EL (cell line): ENCODE measurements at places on chromosomes 5 and 9.

GRCh38 chr5:59293700-59294099, 599.8 kb downstream of the PDE4D start:
- DNase-seq = no peak

GRCh38 chr5:139183502-139183901, 14.7 kb downstream of the SIL1 start:
- DNase-seq = no peak

DNA sequence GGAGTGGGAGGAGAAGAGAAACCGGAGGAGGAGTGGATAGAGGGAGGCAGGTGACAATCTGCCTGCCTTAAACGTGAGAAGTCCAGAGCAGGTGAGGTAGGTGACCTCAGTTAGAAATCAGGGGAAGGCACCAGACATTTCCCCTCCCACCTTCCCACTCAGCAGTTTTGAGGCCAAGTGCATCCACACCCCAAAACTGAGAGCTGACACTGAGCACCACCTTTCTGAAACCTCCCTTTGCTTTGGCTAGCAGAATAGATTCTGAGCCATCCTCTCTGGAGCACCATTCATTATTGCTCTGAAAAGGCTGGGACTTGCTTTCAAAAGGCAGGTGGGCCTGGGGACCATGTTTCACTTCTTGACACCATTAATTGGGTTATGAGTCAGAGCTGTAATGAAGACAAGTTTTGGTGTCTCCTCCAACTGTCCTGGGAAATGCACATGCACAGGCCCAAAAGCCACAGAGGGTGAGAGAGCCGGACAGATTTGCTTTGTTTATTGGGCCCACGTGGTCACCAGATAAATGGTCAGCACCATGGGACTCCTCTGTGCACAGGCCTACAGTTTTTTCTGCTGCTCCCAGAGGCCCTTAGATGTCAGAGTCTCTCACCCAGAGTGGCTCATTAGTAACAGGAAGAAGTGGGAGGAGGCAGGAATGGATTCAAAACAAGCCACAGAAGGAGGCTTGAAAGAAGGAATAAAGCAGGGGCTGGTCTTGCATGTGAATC, 314.7 kb downstream of the TLE1 start:
- no peak for DNase-seq

DNA sequence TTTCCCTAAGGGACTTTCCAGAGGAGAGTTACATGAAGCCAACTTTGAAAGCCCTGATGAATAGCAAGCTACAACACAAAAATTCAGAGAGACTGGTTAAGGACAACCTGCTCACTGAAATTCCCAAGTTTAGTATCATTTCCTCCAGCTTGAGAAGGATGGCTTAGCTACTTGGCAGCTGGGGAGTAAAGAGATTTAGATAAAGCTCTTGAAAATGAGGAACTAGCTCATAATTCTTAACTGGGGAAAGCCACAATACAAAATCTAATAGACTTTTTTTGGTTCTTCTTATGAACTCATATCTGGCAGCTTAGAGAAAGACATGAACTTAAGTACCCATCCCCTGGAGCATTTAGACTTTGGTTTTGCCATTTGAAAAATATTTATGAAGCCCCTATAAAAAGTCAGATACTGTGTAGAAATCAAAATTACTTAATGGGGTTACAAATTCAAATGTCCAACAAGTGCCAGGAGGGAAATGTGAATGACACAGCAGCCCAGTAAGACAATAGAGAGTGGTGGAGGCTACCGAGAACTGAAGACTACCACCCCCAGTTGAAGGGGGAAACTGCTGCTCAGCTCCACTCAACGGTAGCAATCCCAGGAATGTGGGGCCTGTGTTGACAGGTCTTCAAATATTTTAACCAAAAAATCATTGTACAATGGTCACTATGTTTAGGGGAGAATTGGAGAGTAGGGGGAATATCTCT, 79.4 kb upstream of the ADRB2 start:
- DNase-seq = peak; percentile 8

GRCh38 chr9:94948567-94949235, 222.2 kb downstream of the AOPEP start:
- no peak for DNase-seq

DNA sequence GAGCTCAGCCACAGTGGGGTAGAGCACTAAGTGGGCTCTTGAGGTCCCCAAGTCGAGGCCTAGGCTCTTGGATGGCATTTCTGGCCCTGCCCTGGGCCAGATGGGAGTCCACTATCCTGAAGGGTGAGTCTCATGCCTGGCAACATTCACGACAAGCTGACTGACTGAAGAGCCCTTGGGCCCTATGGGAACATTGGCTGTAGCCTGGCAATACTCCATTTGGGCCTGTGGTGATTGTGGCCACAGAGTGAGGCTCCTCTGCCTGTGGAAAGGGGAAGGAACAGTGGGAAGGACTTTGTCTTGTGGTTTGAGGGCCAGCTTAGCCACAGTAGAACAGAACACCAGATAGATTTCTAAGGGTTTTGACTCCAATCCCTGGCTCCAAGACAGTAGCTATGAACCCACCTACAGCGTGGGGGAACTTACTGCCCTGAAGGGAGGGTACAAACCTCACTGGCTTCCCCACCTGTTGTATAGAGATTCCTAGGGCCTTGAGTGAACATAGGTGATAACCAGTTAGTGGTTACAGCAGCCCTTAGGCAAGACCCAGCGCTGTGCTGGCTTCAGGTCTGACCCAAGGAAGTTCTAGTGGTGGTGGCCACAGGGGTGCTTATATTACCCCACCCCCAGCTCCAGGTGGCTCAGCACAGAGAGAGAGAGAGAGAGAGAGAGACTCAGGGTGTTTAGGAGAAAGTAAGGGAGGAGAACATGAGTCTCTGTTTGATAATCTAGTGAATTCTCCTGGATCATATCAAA, 72.4 kb downstream of the KIAA0825 start:
- no peak for DNase-seq

DNA sequence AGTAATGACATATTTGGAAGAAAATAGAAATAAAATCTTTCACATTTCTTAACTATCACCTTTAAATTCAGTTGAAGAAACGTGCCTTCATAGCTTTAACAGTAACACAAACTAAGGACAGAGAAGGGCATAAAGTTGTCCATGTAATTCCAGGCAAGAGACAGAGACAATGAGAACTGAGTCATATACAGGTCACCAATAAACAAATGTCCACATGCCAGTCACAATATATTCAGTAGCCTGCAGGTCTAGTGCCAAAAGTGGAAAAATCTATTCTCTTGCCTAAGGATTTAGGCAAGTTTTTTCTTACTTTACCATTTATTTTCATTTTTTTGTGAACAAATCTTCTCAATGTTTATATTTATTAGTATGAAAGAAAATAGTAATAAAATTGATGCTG, 1711.5 kb upstream of the NUDT12 start:
- DNase-seq = no peak

DNA sequence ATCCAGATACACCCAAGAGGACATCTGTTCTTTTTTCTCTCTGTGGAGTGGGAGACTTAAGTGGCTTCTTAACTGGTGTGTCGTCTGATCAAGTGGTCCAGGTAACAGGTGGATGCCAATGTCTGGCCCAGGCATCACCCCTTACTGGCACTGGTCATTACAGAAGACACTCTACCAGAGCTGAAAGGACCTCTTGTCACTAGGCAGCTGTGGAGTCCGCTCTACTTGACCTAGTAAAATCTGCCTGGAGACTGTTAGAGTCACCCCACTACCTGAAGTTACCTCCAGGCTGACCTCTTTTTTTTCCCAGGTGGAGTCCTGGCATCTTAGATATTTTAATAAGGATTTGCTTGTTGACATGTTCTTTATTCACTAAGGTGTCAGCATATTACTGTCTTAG, 22.5 kb downstream of the FXN start:
- no peak for DNase-seq

- DNase-seq = no peak
These were observed 78.6 kb upstream of the MYO10 start for GRCh38 chr5:17014686-17015085.

GRCh38 chr5:170971-171800, 20.1 kb upstream of the LRRC14B start:
- no peak for DNase-seq

DNA sequence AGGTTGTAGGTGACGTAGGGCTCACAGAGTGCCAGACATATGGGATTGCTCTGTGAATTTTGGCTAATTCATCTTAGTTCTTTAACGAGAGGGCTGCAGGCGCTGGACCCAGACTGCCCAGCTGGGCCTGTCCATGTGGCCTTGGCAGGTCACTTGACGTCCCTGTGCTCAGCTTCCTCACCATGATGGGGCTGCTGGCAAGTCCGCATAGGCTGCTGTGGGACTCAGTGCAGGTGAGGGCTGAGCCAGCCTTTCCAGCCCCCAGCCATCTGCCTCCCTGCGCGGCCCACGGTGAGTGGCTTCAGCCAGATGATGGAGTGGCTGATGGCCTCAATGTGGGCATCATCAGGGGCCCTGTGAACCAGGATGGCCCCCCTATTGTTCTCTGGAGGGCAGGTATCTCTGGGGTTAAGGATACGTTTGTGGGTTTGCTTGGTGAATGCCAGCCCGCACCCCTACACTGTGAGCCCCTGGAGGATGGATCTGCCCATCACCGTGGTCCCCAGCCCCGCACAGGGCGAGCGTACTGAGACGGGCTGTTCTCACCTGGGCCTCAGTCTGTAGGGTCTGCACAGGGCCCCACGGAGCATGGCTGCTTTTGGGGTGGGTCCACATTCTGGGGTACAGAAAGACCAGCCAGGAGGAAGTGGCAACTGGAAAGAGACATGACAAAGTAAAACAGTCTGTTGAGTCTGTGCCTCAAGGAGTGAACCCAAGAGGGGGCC, 3.7 kb downstream of the CARD19 start:
- DNase-seq = no peak
